ENCODE measurements at places on chromosomes 7 and 10. TPM values are rescaled to one million over a fixed set of nuclear protein-coding genes. Genes with fewer than 3 reads are reported as not detected.

Gene PTPRN2
- total RNA-seq, result 0.76 TPM

Gene SH3PXD2A
- 1.3 TPM for total RNA-seq

Gene KAT6B
- 4.8 TPM for total RNA-seq

Gene GALNT17
- not detected for total RNA-seq

Gene ZNF316
- 13.6 TPM for total RNA-seq

Gene LIPJ
- not detected for total RNA-seq

Gene PNPLA8
- 18.1 TPM for total RNA-seq
